HepG2 (cell line): ENCODE measurements at places on chromosomes 3 and 15. TPM values are rescaled to one million over a fixed set of nuclear protein-coding genes. Genes with fewer than 3 reads are reported as not detected.

Gene NR1I2
- 10.9 and 13.4 TPM in 2 replicates for total RNA-seq

Gene B3GALNT1
- total RNA-seq, result not detected in 2 replicates

GRCh38 chr3:143590660-143591059, 257.6 kb downstream of the SLC9A9 start:
- H3K4me1 ChIP-seq, result no peaks in the 10 kb centered on the region
- H3K36me3 ChIP-seq, result no peaks in the 10 kb centered on the region
- no peak for DNase-seq
- no peak overlapping the region for H3K27ac ChIP-seq
- no peaks in the 10 kb centered on the region for H3K27me3 ChIP-seq
- H3K4me3 ChIP-seq, result no peak overlapping the region

GRCh38 chr3:10279384-10280176, 13.2 kb downstream of the GHRL start:
- H3K27ac ChIP-seq, result no peak overlapping the region
- H3K27me3 ChIP-seq, result no peaks in the 10 kb centered on the region
- H3K4me1 ChIP-seq, result no peaks in the 10 kb centered on the region
- no peak for DNase-seq
- peaks cover 46% of the 10 kb centered on the region for H3K36me3 ChIP-seq
- H3K4me3 ChIP-seq, result no peak overlapping the region

GRCh38 chr15:42138968-42139386, 17.5 kb downstream of the PLA2G4F start:
- no peaks in the 10 kb centered on the region for H3K36me3 ChIP-seq
- H3K4me1 ChIP-seq, result peaks cover 79% of the 10 kb centered on the region
- H3K4me3 ChIP-seq, result no peak overlapping the region
- peak; percentile 93 for DNase-seq
- no peak overlapping the region for H3K27ac ChIP-seq

- H3K4me1 ChIP-seq, result no peaks in the 10 kb centered on the region
- no peak overlapping the region for H3K27ac ChIP-seq
- no peaks in the 10 kb centered on the region for H3K36me3 ChIP-seq
- DNase-seq, result no peak
Measured at GRCh38 chr3:21226086-21226485, 524.9 kb downstream of the ZNF385D start.

- no peak overlapping the region for H3K4me3 ChIP-seq
- H3K36me3 ChIP-seq, result no peaks in the 10 kb centered on the region
- H3K27ac ChIP-seq, result no peak overlapping the region
- no peak for DNase-seq
- no peaks in the 10 kb centered on the region for H3K27me3 ChIP-seq
Measured at GRCh38 chr3:157086775-157087174, 73.2 kb downstream of the CCNL1 start.

- DNase-seq, result no peak
- H3K27me3 ChIP-seq, result no peaks in the 10 kb centered on the region
- no peaks in the 10 kb centered on the region for H3K4me1 ChIP-seq
- H3K36me3 ChIP-seq, result no peaks in the 10 kb centered on the region
- no peak overlapping the region for H3K27ac ChIP-seq
- H3K4me3 ChIP-seq, result no peak overlapping the region
Measured at GRCh38 chr15:20369500-20369899, 172.1 kb downstream of the GOLGA6L6 start.

Gene HYKK
- total RNA-seq, result 5.4 and 6.5 TPM in 2 replicates

Gene LYZL4
- total RNA-seq, result not detected in 2 replicates

DNA sequence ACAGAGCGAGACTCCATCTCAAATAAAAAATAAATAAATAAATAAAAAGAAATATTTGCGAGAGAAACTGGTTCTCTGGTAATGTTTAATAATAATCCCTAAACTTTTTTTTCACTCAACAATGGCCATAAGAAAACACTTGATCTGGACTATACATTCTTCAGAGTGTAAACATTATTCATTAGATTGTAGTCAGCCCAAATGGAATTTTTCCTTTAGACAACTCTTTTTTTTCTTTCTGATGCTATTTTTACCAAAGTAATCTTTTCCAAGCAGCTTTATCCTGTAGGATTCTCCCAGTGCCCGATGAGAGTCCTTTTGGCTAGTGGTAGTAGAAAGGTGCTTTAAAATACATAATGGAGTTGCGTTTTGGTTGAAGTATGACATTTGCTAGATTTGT, 90.4 kb downstream of the NEDD4 start:
- H3K27ac ChIP-seq, result no peak overlapping the region
- no peaks in the 10 kb centered on the region for H3K36me3 ChIP-seq
- no peaks in the 10 kb centered on the region; the same call in 1 of the 2 replicates for H3K4me1 ChIP-seq
- DNase-seq, result no peak

- H3K4me1 ChIP-seq, result peaks cover 85% of the 10 kb centered on the region
- peak overlapping the region; percentile 64 for H3K27ac ChIP-seq
Measured at GRCh38 chr3:30349507-30349906, 256.9 kb upstream of the TGFBR2 start.
